Right renal cortex interstitium (tissue), 3 donors: ENCODE measurements at places on chromosomes 7 and 10.

DNA sequence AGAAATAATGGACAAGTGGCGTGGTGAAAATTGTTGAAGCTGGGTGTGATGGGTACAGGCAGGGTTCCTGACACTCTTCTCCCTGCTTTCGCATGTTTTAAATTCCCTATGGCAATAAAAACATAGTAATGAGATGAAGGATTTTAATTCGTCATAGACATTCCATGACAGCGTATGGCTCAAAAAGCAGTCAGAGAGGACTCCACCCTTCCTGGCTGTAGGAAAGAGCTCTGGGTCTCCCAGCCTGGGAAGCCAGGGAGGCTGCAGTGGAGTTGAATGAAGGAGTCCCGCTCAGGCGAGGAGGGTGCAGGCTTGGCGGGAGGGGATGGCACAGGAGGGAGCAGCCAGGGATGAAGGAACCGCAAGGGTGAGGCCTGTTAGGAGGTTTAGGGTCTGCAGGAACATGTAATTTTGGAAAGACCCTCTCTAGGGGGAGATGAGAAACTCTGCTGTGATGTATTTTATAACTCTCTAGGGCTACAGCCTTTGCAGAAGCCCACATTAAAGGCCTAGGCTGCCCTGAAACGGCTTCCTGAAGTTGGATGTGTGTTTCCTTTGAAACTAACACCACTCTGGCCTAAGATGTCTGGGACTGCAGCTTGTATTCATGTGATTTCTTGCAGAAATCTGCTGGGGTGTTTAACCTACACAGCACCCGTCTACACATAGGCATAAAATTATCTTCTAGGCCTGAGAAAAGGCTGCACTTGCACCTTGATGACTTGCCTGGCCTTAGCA is 7.6 kb upstream of the LARP4B start:
- no peak for DNase-seq

DNA sequence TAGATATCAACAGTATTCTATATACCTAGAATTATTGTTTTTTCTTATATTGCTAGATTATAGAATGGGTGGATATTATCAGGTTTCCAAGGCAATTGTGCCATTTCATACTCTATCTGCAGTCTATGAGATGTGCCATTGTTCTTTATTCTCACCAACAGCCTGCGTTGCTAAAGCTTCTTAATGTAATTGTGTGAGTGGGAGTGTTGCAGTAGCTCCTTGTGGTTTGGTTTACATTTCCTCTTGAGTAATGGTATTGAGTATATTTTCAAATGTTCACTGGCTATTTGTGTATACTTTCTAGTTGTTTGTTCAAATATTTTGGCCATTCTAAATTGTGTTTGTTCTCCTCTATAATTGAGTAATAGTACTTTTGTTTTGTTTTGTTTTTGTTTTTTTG is 199.2 kb downstream of the TFEC start:
- DNase-seq = no peak

DNA sequence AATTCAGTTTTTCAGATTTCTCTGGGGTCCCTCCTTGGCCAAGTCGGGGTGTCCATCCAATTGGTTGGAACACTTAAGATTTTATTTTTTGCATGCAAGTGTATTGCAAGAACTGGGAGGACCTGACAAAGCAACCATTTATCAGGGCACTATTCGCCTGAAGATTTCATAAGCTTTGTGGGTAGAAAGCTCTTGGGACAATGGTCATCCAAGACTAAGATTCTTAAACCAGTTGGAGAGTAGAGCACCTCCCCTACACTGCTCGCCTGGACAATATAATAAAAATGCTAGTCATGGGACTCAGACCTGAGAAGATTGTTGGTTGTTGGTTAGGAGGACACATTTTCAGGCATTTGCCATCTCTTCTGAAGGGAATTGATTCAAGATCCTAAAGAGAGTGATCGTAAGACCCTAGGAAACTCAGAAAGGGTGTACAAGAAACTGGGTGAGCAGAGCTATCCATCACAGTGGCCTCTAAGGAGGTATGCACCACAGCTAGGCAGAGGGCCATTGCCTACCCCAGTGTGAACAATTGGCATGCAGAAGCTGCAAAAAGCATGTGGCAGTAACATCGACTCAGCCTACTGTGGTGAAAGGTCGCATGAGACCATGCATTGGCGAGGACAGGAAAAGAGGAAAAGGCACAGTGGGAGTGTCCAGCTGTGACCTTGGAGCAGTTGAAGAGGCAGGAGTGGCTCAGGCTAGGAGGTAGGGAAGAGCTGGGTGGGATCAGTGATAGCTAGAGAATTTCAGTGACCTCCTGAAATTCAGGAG is 1235.3 kb upstream of the AUTS2 start:
- no peak for DNase-seq

DNA sequence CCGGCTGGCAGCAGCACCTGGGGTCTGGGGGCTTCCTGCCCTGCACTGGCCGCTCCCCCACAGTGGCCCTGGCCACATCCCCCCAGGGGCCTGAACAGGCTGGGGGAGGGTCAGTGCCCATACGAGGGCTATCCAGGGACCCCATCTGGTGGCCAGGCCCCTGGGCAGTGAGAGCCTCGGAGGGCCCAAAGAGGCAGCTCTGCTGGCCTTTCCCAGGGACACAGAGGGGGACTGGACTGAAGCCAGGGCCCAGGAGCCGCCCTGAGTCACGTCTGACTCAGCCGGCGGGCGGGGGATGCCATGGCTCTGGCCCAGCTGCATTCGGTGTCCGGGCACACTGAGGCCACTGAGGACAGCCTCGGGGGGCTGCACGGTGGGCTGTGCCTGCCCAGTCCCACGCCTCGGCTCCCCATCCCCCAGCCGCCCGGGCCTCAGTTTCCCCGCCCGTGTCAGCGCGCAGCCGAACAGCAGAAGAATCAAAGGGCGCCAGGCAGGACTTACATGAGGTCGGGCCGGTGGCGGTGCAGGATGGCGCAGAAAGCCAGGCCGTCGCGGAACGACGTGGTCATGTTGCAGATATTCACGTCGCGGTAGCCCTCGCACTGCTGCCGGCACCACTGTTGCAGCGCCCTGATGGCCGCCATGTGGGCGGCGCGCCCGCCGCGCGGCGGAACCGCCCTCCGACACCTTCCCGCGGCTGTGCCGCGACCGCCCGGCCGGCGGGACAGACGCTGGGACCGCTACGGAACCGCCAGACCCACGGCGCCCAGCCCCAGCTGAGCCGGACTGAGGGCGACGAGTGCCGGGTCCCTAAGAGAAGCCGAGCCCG is at the start of gene MICALL2:
Gene MICALL2 (minus strand): TSS at position 788 of the 829 bp plus-strand sequence. CDS start 144 bp downstream, at position 644.
- DNase-seq = no peak

DNA sequence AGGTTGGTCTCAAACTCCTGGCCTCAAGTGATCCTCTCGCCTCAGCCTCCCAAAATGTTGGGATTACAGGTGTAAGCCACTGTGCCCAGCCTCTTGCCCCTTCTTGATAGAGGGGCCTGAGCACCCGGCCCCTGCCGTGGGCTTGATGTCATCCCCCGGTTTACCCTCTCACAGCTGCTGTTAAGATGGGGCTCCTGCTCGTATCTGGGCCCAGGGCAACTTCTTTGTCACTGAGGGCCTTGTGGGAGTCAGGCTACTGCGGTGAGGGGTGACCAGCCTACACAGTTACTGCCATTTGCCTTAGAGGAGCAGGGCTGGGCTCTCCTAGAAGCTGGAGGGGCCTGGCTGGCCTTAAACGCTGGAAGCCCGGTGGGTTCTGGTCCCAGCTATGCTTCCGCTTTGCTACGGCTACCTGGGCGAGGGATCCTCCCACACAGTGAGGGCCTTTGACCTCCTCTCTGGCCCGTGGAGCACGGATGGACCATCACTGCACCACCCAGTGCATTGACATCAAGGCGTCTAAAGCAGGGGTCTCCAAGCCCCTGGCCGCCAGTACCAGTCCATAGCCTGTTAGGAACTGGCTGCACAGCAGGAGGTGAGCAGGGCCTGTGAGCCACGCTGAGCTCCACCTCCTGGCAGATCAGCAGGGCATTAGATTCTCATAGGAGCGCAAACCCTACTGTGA is 1.1 kb upstream of the TMEM130 start:
- no peak for DNase-seq

DNA sequence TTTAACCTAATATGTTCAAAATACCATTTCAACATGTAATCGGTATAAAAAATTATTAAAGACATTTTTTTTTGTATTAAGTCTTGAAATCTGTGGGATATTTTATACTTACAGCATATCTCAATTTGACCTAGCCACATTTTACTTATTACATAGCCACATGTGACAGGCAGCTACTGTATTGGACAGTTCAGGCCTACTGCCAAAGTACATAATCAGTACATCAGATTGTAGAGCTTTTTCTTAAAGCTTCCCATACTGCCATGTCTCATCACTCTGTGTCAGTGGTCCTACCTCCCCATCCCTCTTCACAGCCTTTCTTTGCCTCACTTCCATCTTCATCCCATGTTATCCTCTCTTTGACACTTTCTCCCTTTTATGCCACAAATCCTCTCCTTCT is 43.0 kb downstream of the LOXL4 start:
- DNase-seq = no peak

DNA sequence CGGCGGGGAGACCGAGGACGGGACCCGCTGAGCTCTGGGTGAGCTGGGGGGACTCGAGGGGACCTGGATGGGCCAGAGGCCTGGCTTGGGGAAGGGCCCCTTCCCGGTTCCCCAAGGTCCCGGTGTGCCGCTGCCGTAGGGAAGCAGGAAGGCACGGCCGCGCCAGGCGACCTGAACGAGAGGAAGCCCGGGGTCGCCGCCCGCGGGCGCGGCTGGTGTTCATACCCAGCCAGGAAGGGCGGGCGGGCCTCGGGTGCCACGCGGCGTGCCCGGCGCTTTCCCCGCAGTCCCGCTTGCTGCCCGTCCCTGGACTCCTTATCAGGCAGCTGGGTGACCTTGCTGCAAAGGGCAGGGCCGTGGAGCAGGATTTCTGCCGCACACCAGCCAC is 38.0 kb downstream of the ZNF777 start:
- no peak for DNase-seq

DNA sequence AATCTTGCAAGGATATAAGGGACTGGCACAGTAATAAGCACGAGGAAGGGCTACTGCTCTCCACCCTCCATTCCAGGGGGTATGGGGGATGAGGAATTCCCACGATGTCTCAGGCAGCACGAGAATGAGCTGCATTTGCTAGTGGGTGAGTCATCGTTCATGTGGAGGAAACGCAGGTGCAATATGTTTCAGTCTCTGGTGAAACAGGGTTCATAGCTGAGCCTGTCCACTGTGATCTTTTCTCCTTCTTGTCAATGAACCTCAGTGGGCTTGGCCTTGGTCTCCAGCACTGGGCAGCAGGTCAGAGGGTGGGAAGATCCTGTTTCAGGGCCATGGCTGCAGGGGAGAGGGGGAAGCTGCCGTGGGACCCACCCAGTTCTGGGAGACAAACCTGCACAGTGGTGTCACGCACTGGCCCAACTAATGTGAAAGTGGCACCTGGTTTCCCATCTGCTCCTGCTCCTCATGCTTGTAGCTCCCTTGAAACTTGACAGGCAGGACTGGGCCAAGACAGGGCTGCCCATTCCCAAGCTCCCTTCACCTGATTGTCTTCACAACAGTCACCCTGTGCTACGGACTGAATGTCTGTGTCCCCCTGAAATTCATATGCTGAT is 181.9 kb downstream of the USP6NL start:
- DNase-seq = no peak

GRCh38 chr7:138378741-138379559 is 81.1 kb upstream of the TRIM24 start:
- DNase-seq = no peak

DNA sequence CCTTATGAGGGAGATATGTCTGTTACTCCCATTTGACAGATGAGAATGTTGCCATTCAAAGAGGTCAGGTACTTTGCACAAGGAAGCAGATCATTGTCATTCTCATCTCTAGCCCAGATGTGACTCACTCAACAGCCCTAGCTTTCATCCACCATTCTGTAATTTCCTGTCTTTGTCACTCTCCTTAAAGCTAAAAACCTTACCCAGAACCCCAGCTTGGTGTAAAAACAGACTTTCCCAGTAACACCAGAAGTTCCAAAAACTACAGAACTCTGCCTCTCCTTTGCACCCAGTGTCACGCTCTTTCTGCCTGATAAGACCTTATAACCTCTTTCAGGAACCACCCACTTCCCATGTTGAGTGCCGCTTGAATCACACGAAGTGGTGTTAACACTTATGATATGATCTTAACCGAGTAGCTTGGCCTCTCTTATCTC is 89.1 kb upstream of the SP4 start:
- no peak for DNase-seq

GRCh38 chr7:2008101-2008935 is 224.4 kb downstream of the MAD1L1 start:
- no peak for DNase-seq

GRCh38 chr10:95845411-95845810 is 62.4 kb upstream of the CC2D2B start:
- DNase-seq = no peak

DNA sequence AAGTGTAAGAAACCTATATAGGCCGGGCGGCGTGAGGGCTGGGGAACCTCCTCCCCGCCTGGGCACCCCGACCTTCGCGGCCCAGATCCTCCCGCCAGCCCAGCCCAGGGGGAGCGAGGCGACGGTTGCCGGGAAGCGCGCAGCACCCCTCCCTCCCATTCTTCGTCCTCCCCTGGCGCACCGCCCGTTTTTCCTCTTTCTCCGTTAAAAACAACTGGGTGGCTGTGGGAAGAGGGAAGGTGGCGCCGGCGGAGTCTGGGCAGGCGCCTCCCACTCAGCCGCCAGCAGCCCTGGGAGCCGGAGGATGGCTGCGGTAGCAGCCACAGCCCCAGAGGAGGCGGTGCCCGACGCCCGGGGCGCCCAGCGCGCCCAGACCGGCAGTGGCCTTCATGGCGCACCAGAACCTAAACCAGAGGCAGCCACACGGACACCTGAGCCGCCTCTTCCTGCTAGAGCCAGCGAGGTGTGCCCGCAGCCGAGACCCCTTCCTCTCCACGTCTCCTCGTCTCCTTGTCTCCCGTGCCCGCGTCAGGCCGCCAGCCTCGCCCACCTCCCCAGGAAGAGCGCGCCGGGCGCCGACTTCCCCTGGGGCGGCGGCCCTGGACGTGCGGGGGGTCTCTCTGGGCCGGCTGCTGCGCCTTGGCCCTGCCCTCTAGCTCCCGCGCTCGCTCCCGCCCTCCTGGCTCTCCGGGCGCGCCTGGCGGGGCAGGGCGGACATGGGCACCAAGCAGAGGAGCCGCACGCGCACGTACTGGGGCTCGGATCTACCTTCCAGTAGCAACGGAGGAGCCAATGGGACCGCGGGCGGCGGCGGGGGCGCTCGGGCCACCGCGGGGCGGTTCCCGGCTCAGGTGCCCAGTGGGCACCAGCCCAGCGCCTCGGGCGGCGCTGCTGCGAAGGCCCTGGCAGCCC is 32.8 kb upstream of the SFTPD start:
- DNase-seq = no peak

GRCh38 chr10:9305018-9305655 is 1250.6 kb downstream of the GATA3 start:
- no peak for DNase-seq

- DNase-seq = no peak
Observed at GRCh38 chr10:97923057-97923456, 73.4 kb downstream of the GOLGA7B start.

DNA sequence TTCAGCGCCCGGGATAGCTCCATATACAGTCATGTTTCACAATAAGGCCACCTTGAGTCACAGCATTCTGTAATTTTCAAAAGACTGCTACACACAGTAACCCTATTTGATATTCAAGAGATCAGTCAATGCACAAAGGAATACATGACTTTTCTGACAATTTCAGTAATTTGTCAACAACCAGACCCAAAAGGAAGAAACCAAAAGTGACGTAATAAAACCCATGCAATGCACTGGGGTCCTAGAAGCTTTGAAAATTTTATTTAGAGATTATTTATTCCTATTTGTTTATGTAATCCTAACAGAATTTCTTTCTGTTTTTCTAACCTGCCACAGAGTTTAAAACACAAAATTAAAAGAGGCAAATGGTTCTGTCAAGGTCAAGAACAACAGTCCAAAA is 421.2 kb downstream of the DPP6 start:
- no peak for DNase-seq
